ENCODE measurements at places on chromosomes 6 and 20.

GRCh38 chr6:47729019-47729418 lies 30.6 kb downstream of the ADGRF4 start:
- DNase-seq = no peak

GRCh38 chr6:14231501-14232280 lies 114.1 kb downstream of the CD83 start:
- DNase-seq = no peak

- DNase-seq = no peak
Measured at GRCh38 chr20:53597030-53597482, 3.4 kb upstream of the ZNF217 start.

GRCh38 chr20:24745617-24746350 lies 203.3 kb upstream of the CST7 start:
- DNase-seq = no peak

DNA sequence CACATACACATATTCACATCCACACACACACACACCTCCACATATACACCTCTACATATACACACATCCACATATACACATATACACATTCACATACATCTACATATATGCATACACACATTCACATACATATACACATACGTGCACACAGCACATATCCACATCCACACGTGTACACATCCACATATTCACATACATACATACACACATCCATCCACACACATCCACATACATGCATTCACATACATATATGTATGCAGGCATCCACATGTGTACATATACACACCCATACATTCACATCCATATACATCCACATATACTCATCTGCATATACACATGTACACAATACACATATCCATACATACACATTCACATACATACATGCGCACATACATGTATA lies 25.6 kb upstream of the NKX2-2 start:
- no peak for DNase-seq

DNA sequence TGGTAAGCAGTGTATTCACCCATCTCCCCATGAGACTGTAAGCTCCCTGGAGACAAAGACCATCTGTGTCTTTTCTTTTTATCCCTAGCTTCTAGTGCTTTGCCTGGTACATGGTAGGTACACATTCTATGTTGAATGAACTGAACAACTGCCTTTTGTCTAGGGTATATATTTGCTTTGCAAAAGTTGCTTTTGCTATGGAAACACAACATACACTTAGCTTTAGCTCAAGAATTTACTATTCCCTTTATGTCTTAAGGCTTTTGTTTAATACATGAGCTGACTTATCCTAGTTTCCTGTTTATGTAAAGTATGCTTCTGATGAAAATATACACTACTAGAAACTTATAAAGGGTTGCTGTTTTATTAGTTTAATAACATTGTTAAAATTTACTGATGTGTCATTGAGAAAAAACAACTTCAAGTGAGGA lies 198.2 kb downstream of the PRL start:
- DNase-seq = no peak

GRCh38 chr20:44738813-44739477 lies 6.7 kb upstream of the KCNK15 start:
- DNase-seq = no peak

- no peak for DNase-seq
Measured at GRCh38 chr20:12860619-12861247, 148.0 kb upstream of the SPTLC3 start.

GRCh38 chr6:146851837-146852236 lies 253.1 kb downstream of the ADGB start:
- DNase-seq = no peak

GRCh38 chr6:159807150-159807858 lies 7.2 kb downstream of the PNLDC1 start:
- no peak for DNase-seq

GRCh38 chr6:29589423-29590048 lies 4.6 kb downstream of the OR2H2 start:
- DNase-seq = no peak

DNA sequence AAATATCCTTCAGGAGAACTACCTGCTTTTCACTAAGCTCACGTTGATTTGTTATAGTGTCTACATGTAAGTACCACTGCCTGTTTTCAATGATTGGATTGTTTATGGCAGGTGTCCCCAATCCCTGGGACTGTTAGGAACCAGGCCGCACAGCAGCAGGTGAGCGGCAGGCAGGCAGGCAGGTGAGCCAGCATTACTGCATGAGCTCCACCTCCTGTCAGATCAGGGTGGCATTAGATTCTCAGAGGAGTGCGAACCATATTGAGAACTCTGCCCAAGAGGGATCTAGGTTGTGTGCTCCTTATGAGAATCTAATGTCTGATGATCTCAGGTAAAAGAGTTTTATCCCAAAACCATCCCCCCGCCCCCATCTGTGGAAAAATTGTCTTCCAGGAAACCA lies 303.3 kb downstream of the EYA4 start:
- no peak for DNase-seq

- DNase-seq = no peak
Measured at GRCh38 chr6:119171864-119172588, 93.6 kb upstream of the FAM184A start.

- DNase-seq = peak; percentile 76
Measured at GRCh38 chr20:44728801-44729443, 13.8 kb downstream of the CCN5 start.

DNA sequence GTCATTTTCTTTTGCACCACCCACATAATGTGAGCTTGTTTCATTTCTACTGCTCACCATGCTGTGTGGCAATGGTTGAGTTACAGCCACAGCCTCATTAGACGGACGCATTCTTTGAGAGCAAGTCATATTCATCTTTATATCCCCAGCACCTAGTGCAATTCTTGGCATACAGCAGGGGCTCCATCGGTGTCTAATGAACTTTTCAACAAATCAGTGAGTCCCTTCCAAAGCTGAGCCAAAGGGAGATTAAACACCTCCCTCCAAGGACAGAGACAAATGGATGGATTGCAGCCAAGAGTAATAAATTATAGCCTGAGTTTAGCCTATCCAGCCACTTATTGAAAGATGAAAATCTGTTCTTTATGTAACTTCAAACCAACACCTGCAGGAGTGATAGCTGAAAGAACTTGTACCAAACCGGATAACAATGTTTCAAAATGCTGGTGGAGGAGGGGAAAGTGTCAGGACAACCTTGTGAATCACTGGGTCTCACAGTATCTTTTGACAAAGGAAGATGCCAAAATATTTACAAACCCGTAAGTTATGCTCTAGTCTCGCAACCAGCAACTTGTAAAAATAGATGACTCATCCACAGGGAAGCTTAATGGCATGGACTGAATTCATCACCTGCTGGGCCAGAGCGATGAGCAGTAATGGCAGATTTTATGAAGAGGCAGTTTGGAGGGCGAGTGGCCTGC lies 139.0 kb downstream of the PXDC1 start:
- peak; percentile 68 for DNase-seq

- no peak for DNase-seq
Measured at GRCh38 chr6:123551939-123552707, 84.6 kb downstream of the TRDN start.

DNA sequence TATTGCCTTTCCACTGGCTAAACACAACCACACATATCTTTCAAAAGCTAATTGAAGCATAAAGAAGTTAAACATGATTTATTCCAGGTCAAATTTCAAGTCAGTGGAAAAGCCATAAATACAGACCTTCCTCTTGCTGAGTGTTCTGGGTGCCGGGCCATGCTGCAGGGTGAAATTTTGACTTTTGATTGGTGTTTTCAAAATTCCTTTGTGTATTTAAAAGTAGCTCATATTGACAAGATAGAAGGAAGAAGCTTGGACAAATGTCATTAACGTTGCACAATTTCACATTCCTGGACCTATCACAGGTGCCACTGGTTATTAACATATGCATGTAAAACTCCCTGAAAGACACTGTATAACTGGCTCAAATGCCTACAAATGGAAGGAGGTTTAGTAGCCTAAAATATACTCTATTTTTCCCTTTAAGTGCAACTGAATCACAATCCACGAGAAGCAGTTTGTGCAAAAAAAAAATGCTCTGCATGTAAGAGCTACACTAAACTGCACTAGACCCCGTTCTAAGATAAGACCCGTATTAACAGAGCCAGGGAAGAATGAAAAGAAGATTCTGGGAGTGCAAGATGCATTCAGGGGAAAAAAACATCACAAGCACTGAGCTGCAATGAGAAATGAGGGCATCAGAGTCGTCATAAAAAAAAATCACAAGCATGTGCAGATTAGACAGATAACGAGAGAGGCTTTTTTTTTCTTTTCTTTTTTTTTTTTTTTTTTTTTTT lies 30.4 kb downstream of the ATXN1 start:
- no peak for DNase-seq

GRCh38 chr20:1295276-1295930 lies 29.3 kb downstream of the SNPH start:
- DNase-seq = no peak

DNA sequence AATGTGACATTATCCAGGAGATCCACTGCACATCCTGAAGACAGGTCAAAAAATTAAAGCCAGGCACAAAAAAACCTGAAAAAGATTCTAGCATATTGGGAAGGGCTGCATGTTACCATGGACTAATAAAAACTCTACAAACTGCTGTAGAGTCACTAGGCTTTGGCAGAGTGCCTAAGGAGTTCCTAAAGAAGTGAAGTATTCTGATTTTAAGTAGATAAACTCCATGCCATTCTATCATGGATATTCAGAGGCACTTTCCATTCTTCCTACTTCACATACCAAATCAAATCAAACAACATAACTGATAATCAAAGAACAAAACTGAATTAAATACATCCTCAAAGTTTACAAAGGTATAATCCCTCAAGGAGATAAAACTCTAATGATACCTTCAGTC lies 3.0 kb upstream of the MBOAT1 start:
- DNase-seq = no peak

DNA sequence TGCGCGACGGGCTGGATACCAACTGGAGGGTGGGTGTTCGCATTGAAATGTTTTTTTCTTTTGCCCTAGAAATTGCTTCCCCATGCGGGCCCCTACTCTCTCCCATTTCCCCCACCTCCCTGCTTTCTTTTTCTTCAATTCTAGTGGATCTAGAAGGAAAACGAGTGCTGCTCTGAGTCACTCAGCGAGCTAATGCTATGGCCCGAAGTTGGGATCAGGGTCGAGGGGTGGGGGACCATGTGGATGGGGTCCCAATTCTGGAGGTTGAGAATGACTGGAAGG lies 71.5 kb downstream of the SOX4 start:
- DNase-seq = no peak

GRCh38 chr6:52610011-52610410 lies 33.2 kb upstream of the TRAM2 start:
- DNase-seq = no peak

GRCh38 chr6:5167501-5167900 lies 82.4 kb downstream of the PPP1R3G start:
- DNase-seq = no peak

DNA sequence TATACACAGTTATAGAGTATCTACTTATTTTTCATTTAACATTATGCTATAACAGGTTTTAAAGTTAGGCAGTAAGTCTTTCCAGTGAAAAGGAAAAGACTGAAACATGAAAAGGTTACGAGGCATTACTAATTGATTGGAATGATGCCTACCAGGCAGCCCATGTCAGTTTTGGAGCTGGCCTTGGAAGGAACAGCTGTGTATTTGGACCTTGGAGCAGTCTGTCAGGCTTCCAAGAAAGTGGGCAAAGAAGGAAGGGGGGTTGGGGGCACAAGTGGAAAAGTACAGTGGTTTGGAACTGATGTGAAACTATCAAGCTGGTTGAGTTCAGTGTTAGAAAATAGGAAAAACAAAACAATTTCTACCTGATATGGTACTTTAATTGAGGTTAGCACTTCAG lies 41.7 kb downstream of the SLC16A10 start:
- no peak for DNase-seq

DNA sequence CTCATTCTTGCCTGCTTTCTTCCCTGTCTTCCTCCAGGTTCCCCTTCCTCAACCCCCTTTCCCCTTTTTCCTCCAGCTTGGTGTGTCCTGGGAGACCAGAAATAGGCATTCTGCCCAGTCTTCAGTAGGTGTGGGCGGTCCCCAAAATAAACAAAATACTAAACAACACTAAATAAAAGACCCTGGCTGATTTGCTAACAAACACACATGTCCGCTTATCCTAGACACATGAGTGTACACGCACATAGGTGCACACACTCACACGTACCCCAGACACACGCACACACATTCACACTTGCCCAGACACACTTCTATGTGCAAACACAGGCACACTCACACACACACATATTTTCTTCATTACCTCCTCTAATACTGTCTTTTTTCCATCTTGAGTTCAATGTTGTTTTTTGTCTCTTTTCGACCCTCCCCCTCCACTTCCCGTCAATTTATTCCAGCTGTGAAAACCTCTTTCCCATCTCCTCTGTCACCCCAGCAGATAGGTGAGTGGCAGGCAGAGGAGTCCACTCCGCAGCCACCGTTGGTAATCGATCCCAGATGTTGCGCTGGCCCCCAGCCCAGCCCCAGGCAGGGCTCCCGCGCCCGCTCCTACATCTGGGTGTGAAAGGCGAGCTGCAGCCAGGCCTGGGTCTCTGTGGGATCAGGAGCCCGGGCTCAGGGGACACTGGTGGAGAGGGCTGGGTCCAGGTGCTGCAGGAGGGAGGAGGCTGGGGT lies 56.9 kb upstream of the FOXP4 start:
- no peak for DNase-seq

- DNase-seq = no peak
Measured at GRCh38 chr20:43991982-43992381, 77.3 kb downstream of the TOX2 start.

GRCh38 chr6:162256361-162256760 lies 471.2 kb downstream of the PRKN start:
- no peak for DNase-seq

DNA sequence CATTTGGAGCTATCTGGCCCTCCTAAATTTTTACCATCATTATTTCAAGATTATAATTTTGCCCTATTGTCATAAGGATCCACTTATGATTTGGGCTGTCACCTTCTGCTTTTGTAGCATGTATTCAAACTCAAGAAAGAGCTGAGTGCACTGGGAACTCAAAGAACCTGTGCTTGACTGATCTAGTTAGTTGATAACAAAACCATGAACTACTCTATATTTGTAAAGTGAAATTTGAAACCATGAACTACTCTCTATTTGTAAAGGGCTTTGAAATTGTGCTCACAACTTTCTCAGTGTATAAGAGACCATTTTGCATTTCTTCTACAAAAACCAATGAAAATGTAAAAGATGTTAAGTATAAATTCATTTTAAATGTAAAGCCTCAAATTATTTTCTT lies 77.5 kb upstream of the POPDC3 start:
- no peak for DNase-seq

Measured in NCI-H1417 treated with DMSO at 0.1 percent for 48 hours (cell line).